Activated naive CD8-positive, alpha-beta T cell treated with anti-CD3 and anti-CD28 coated beads, Interleukin-2, amount 10 ng/mL, durations not matched to agents 7 days and 5 days (primary cell): ENCODE measurements at places on chromosomes 11 and 22. TPM values are rescaled to one million over a fixed set of nuclear protein-coding genes. Genes with fewer than 3 reads are reported as not detected.

The OR2D2 gene
- total RNA-seq: not detected

- no peak overlapping the region for H3K4me3 ChIP-seq
- H3K27me3 ChIP-seq: peaks cover 40% of the 10 kb centered on the region
- H3K4me1 ChIP-seq: no peaks in the 10 kb centered on the region
- H3K27ac ChIP-seq: no peak overlapping the region
Measured at GRCh38 chr11:2131371-2132236, 7.6 kb downstream of the IGF2 start.

DNA sequence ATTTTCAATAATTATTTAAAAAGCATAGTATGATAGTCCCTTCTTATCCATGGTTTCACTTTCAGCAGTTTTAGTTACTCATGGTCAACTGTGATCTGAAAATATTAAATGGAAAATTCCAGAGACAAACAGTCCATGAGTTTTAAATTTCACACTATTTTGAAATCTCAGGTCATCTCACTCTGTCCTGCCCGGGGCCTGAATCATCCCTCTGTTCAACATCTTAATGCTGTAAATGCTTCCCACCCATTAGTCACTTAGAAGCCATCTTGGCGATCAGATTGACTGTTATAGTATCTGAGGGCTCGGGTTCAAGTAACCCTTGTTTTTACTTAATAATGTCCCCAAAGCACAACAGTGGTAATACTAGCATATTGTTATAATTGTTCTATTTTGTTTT lies 1509.3 kb downstream of the FAM181B start:
- no peaks in the 10 kb centered on the region for H3K36me3 ChIP-seq
- no peak overlapping the region for H3K27ac ChIP-seq
- H3K4me3 ChIP-seq: no peak overlapping the region
- DNase-seq: no peak
- H3K27me3 ChIP-seq: no peaks in the 10 kb centered on the region

The EIF3D gene
- 203 TPM for total RNA-seq

- no peaks in the 10 kb centered on the region for H3K4me1 ChIP-seq
- H3K27ac ChIP-seq: no peak overlapping the region
- no peak for DNase-seq
- H3K36me3 ChIP-seq: no peaks in the 10 kb centered on the region
- no peaks in the 10 kb centered on the region for H3K27me3 ChIP-seq
- H3K4me3 ChIP-seq: no peak overlapping the region
Measured at GRCh38 chr22:48677621-48678020, 1150.1 kb downstream of the BRD1 start.

DNA sequence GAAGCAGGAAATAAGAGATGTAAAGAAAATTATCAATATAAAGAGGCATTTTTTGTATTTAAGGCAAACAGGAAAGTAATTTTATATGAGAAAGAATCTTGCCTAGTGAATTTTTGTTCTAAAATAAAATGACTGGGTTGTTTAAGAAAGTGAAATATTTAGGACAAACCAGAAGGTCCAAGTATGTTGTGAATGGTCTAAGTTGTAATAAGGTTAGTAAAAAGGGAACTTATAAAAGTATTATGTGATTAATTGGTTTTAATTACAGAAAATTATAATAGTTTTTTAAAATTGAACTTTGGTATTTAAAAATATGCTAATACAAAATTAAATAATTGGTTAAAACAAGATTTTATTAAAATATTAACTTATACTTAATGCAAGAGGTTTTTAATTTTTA lies 26.6 kb upstream of the EI24 start:
- H3K27ac ChIP-seq: no peak overlapping the region
- no peaks in the 10 kb centered on the region for H3K27me3 ChIP-seq

The FDXACB1 gene
- total RNA-seq: 3.4 TPM

DNA sequence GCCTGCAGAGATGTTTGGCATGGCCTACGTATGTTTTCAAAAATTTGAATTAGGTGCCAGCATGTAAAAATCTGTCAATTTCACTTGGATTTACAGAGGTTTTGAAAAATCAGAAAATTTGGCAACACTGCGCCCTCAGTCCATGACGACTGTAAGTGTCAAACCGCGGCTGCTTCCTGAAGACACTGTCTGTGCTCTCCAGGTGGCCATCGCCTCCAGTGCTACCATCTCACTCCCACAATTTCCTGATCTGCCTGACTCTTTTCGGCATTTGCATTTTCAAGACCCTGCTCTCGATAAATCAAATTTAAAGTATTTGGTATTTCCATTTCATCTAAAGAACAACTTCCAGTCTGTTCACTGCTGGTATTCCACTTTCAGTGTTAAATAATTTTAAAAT lies 34.6 kb downstream of the VSIG10L2 start:
- no peaks in the 10 kb centered on the region for H3K36me3 ChIP-seq
- peaks cover 2% of the 10 kb centered on the region for H3K4me1 ChIP-seq
- H3K27ac ChIP-seq: no peak overlapping the region
- DNase-seq: no peak
- no peaks in the 10 kb centered on the region for H3K27me3 ChIP-seq

The OR52N4 gene
- 1.8 TPM for total RNA-seq

DNA sequence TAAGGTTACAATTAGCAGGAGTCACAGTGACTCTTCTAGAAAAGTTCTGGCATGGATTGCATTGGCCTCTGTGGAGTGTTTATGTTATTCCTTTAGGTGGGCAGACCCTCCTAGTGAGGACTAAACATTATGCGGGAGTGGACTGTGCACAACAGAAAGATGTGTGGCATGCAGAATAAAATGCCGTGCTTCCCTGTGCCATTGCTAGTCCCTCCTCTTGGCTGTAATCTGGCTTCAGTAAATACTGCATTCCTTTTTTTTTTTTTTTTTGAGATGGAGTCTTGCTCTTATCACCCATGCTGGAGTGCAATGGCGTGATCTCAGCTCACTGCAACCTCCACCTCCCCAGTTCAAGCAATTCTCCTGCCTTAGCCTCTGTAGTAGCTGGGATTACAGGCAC lies 45.0 kb downstream of the SLC5A1 start:
- no peaks in the 10 kb centered on the region for H3K4me1 ChIP-seq
- H3K4me3 ChIP-seq: no peak overlapping the region
- DNase-seq: no peak

GRCh38 chr11:103862094-103862801 lies 174.2 kb upstream of the DDI1 start:
- no peak for DNase-seq
- no peaks in the 10 kb centered on the region for H3K27me3 ChIP-seq
- H3K36me3 ChIP-seq: no peaks in the 10 kb centered on the region
- H3K4me3 ChIP-seq: no peak overlapping the region
- H3K4me1 ChIP-seq: no peaks in the 10 kb centered on the region
- H3K27ac ChIP-seq: no peak overlapping the region

DNA sequence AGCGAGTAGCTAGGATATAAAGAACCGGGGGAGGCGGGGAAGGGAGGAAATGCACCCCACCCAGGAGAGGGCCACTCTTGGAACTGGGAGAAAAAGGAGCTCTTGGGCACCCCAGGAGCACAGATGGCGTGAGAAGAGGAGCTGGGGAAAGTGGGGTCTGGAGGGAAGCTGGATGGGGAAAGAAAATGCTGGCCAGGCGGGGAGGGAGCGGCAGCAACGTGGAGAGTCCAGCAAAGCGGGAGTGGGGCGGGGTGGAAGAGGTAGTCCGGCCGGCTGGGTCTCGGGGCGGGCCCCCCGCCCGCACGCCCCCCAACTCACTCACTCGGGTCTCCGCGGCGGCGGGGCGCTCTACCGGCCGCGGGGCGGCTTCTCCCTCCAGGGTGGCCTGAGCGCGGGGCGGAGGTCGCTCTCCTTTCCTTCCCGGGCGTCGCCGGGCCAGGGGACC lies 522 bp downstream of the TOB2 start:
- DNase-seq: no peak
- no peaks in the 10 kb centered on the region for H3K27me3 ChIP-seq
- peak overlapping the region; percentile 96 for H3K27ac ChIP-seq

The SYT13 gene
- total RNA-seq: not detected

- no peaks in the 10 kb centered on the region for H3K27me3 ChIP-seq
- DNase-seq: no peak
- H3K4me3 ChIP-seq: no peak overlapping the region
- no peak overlapping the region for H3K27ac ChIP-seq
Measured at GRCh38 chr11:36865846-36866245, 267.8 kb upstream of the RAG2 start.

The PARVG gene
- 241 TPM for total RNA-seq

The PHETA2 gene
- 2.8 TPM for total RNA-seq

The SHANK2 gene
- not detected for total RNA-seq

GRCh38 chr11:100105982-100106358 lies 581.1 kb upstream of the ARHGAP42 start:
- no peaks in the 10 kb centered on the region for H3K36me3 ChIP-seq
- no peaks in the 10 kb centered on the region for H3K27me3 ChIP-seq
- H3K4me3 ChIP-seq: no peak overlapping the region
- DNase-seq: no peak

DNA sequence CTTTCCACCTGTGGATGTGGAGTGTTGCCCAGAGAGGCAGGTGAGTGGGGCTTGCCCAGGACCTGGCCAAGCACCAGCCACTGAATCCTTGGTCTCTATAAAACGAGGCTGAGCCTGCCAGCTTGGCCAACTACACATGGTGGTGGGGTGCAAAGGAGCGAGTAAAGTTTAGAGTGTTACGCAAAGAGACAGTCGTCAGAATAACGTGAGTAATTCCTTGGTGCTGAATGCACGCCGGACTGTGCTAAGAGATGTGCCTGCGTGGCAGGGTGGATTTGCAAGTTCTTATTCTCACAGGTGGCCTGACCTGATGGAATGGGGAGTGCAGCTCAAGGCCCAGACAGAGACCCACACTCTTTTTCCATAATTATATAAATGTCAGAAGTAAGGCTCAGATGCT lies 88.6 kb upstream of the B3GAT1 start:
- peaks cover 18% of the 10 kb centered on the region for H3K27me3 ChIP-seq
- DNase-seq: no peak
- no peak overlapping the region for H3K27ac ChIP-seq
- H3K36me3 ChIP-seq: no peaks in the 10 kb centered on the region

The ST14 gene
- total RNA-seq: 0.67 TPM

The DNHD1 gene
- 32.3 TPM for total RNA-seq

- no peak overlapping the region for H3K4me3 ChIP-seq
- peaks cover 28% of the 10 kb centered on the region for H3K27me3 ChIP-seq
- no peak overlapping the region for H3K27ac ChIP-seq
- no peak for DNase-seq
Measured at GRCh38 chr11:13644997-13645687, 23.3 kb upstream of the FAR1 start.

DNA sequence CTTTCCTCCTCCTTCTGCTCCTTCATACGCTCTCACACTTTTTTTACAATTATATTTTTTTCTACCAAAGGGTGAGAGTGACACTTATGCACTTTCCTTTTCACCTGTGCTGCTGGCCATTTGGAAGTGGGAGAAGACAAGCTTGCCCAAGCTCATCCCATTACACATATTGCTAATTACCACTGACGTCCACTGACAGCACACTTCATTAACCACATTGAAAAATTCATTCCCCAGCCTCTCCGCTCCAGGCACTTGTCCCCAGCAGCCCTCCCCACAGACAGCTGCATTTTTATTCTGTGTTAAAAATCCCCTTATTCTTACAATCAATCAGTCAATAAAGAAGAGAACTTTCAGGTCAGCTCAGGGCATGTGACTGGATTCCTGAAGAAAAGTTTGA lies 175.1 kb downstream of the LRRC4C start:
- no peaks in the 10 kb centered on the region for H3K36me3 ChIP-seq
- no peak for DNase-seq
- H3K27ac ChIP-seq: no peak overlapping the region
- H3K4me3 ChIP-seq: no peak overlapping the region
- no peaks in the 10 kb centered on the region for H3K27me3 ChIP-seq

DNA sequence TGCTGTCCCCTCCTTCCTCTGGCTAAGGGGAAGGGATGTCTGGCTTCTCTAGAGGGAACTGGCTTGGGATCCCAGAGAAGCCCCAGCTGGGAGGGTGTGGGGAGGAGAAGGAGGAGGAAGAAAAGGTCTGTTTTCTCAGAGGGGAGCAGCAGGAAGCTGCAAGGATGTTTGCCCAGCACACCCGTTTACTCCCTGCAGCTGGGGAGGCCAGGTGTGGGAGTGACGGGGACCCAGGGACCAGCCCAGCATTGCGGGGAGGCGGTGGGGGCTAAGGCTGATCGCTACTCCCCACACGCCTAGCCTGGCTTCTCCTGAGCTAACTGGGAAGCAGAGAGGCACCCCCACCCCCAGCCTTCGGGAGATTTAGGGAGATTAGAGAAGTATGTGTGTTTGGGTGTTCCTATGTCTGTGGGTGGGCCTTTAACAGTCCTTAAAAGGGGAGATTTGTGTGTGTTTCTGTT lies 3.9 kb downstream of the CREB3L1 start:
- H3K36me3 ChIP-seq: no peaks in the 10 kb centered on the region
- peaks cover 38% of the 10 kb centered on the region for H3K27me3 ChIP-seq
- H3K27ac ChIP-seq: no peak overlapping the region
- DNase-seq: no peak
- peaks cover 5% of the 10 kb centered on the region for H3K4me1 ChIP-seq

GRCh38 chr11:62413060-62413696 lies 5.7 kb upstream of the SCGB1A1 start:
- no peak for DNase-seq
- peaks cover 2% of the 10 kb centered on the region for H3K27me3 ChIP-seq
- H3K4me3 ChIP-seq: no peak overlapping the region
- no peaks in the 10 kb centered on the region for H3K36me3 ChIP-seq
- H3K27ac ChIP-seq: no peak overlapping the region
